Immature natural killer cell (primary cell): ENCODE measurements at places on chromosomes 16 and 17. TPM values are rescaled to one million over a fixed set of nuclear protein-coding genes. Genes with fewer than 3 reads are reported as not detected.

Gene TEKT1
- not detected for polyA plus RNA-seq

GRCh38 chr16:66660422-66661209, 35.9 kb downstream of the CMTM4 start:
- H3K4me3 ChIP-seq, result no peak overlapping the region
- peaks cover 10% of the 10 kb centered on the region for H3K27me3 ChIP-seq
- H3K4me1 ChIP-seq, result no peaks in the 10 kb centered on the region
- H3K27ac ChIP-seq, result no peak overlapping the region
- DNase-seq, result no peak

DNA sequence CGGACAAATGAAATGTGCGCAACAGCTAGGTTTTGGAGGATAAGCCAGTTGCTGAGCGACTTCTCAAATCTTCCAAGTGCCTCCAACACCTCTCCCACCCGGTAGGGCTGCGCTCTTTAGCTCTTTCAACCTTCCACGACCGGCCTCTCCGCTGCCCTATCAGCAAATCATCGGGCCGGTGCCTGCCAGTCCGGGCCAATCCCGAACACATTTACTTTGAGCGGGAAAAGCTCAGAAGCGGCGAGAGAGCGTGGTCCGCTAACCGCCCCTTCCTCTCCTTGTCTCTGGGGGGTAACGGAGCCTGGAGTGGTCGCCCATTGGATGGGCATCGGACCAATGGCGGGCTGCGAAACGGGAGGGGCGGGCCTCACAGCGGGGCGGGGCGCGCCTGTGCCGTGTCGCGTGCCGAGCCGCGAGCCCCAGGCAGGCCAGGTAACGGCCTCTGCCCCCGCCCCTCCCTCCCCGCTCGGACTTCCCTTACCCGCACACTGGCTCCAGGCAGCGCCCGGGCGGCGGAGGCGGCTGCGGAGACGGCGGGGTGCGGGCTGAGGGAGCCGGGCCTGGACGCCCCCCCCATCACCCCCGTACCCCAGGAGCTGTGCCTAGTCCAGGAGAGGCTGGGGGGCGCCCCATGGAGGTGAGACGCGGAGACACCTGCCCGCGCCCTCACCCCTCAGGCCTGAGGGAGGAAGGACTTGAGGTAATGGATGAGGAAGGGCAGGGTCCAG, at the start of gene MEIOC:
Gene MEIOC (plus strand): TSS at position 486 of the 728 bp plus-strand sequence. CDS start 146 bp downstream, at position 632.
- H3K27me3 ChIP-seq, result peaks cover 17% of the 10 kb centered on the region
- H3K4me1 ChIP-seq, result peaks cover 6% of the 10 kb centered on the region
- H3K36me3 ChIP-seq, result no peaks in the 10 kb centered on the region
- peak; percentile 3 for DNase-seq

- H3K4me3 ChIP-seq, result no peak overlapping the region
- no peak overlapping the region for H3K27ac ChIP-seq
- no peak for DNase-seq
- H3K36me3 ChIP-seq, result no peaks in the 10 kb centered on the region
- H3K27me3 ChIP-seq, result peaks cover 2% of the 10 kb centered on the region
Observed at GRCh38 chr17:66354981-66355380, 52.6 kb downstream of the PRKCA start.

DNA sequence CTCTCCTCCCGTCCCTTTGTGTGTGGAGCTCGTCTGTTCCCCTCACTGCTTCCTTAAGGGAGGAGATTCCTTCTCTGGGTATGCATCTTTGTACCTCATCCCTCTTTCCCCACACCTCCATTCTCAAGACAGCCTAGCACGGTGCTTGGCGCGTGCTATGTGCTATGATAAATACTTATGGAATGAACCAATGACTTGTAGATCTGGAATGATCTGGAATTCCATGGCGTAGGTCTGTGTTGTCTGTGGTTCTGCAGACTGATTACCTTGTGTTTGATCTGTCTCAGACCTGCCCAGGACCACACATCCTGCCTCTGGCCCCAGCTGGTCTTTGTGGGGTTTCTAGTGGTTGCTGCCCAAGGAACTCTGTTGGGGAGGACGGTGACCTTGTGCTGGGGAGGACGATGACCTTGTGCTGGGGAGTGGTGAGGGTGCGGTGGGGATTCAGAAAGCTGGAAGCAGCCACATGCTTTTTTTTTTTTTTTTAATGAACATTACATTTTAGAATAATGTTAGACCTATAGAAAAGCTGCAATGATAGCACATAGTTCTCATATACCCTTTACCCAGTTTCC, 33.5 kb upstream of the ETV4 start:
- no peak overlapping the region for H3K27ac ChIP-seq
- peaks cover 4% of the 10 kb centered on the region for H3K27me3 ChIP-seq
- no peak overlapping the region for H3K4me3 ChIP-seq
- H3K4me1 ChIP-seq, result peaks cover 6% of the 10 kb centered on the region
- no peaks in the 10 kb centered on the region for H3K36me3 ChIP-seq
- no peak for DNase-seq
